ENCODE measurements at places on chromosomes 1 and 21.

- peak; percentile 59 for DNase-seq
These were observed 12.4 kb downstream of the FMOD start for GRCh38 chr1:203338335-203339036.

GRCh38 chr1:228101614-228101993 is 1.5 kb downstream of the C1orf35 start:
- DNase-seq, result no peak

DNA sequence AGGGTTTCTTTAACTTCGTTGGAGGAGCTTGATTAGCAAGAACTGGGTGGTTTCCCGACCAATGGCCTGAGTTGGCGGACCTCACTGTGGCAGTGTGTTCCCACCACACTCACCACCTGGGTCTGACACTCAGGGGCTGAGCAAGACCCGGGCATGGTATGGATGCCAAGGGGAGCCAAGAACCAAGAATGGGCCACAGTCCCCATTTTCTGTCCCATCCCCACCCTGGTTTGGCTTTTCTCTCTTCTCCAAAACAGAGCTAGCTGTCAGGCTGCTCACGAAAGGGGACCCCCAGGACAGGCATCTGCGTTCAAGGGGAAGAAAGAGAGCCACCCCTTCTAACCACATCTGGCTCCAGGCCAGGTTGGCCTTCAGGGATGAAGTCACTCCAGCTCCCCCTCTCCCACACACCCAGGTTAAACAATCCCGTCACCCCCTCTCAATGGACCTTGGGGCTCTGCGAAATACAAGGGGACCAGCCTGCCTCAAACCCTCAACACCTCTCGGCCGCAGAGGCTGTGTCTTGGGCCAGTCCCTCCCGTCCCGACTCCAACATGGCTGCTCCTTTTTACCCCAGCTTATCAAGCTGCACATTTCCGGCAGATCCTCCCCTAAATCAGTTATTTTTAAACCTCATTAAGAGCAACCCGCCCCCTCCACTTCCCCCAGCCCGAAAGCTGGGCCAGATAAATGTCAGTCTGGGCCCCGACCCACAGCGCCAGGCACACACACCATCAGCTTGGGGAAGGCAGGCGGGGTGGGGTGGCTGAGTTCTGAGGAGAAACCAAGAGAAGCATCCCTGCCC is 3.4 kb downstream of the TAGLN2 start:
- peak; percentile 52 for DNase-seq

DNA sequence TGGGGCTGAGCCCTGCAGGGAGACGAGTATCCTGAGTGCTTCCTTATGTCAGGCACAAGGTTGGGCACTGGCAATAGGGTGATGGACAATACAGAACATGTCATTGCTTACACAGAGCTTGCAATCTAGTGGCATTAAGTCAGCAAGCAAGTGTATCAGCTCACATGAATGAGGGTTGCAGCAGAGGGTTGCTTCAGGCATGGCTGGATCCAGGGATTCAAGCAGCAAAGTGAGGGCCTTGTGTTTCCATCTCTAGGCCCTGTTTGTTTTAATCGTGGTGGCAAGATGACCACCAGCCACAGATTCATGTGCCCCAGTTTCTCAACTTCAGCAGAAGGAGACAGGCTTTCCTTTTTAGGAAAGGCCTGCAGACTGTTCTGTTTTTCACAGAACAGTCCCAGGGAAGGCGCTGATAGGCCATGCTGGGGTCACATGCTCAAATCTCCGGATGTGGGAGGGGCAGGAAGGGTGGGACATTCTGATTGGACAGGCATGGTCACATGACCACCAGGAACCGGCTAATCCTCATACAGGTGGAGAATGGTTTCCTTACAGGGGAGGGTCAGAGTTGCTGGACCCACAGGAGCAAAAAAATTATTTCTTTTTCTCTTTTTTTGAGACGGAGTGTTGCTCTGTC is 14.4 kb downstream of the PLOD1 start:
- peak; percentile 40 for DNase-seq

GRCh38 chr1:21289700-21290545 is at the start of gene ECE1:
Gene ECE1, minus strand, starts transcription at chr1:21290463. Its CDS starts 49 bp downstream, at chr1:21290414.
- DNase-seq, result peak; percentile 42

Data from fibroblast of skin of back (primary cell).